ENCODE measurements at places on chromosomes 2 and 18. TPM values are rescaled to one million over a fixed set of nuclear protein-coding genes. Genes with fewer than 3 reads are reported as not detected.

Gene SLC39A6
- 16.3 TPM for total RNA-seq

DNA sequence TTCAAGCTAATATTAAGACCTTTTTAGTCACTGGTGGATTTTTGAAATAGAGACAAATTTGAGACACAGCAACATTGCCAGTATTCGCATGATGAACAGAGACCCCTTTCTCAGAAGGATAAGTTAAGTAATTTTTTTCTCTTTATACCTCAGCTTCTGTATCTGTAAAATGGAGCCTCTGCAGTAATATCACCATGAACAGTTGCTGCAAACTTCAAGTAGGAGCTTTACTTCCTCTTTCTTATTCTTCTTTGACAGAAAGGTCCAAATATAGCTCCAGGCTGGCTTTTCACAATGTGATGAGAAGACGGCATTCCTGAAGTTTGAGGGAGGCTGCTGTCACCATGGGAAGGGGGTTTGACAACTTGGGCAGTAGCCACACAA is 158.7 kb downstream of the TDRD15 start:
- no peak for DNase-seq

DNA sequence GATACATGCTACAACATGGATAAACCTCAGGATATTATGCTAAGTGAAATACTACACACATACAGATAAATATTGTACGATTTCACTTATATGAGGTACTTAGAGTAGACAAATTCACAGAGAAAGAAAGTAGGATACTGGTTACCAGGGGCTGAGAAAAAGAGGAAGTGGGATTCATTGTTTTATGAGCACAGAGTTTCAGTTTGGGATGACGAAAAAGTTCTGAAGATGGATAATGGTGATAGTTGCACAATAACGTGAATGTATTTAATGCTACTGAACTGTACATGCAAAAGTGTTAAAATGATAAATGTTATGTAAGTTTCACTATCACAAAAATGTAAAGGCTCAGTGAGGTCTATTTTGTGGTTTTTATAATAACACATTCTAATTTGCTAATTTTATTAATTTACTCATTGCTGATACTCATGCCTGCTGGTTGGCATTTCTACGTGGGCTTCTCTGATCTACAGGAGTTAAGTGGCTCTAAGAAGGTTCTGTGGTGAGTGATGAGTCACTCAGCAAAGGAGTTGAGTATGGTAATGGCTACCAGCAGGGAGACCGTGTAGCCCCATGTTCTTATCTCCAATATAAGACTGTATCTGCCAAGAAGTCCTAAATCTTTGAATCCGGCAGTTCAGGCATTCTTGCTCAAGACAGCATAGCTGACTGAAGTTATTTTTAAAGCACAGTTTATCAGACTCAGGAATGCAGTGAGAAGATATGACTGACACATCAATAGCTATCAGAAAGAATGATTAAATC is 41.1 kb downstream of the UPP2 start:
- DNase-seq, result no peak

Gene MERTK
- 0.13 TPM for total RNA-seq

DNA sequence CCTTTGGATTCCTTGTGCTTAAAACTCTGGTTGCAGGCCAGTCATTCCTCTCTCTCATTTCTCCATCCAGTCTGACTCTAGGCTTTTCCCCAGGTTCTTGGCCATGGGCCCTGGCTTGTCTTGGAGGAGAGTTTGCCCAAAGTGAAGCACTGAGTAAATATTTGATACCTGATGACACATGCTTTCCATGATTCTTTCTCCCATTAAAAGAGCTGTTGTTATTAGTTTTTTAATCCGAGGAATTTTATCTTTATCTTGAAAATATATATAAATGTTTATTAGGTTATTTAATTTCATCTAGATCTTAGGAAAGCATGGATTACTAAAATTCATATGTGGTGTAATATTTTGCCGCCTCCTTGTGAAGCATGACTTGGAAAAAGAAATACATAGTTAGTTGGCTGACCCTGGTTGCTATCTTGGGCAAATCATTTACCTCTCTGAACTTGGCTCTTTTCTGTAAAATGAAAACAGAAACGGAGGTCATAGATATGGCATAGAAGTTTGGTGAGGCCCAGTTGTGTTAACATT is 650.1 kb downstream of the SLC4A3 start:
- DNase-seq, result no peak

DNA sequence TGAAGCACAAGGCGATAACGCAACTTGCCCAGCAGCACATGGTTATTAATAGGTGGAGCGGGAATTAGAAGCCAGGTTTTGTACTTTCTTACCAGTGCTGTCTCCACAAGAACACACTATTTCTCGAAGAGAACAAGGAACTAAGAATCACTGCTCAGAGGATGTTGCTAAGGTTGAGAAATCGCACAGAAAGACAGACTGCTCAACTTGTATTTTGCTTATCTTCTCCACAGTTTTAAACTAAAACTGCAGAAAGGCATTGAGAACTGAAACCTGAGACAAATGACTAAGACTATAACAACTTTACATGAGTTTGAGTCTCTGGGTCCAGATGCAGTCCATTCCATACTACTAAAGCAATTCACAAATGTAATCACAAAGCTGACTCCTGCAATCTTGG is 6.2 kb downstream of the PRKD3 start:
- no peak for DNase-seq

DNA sequence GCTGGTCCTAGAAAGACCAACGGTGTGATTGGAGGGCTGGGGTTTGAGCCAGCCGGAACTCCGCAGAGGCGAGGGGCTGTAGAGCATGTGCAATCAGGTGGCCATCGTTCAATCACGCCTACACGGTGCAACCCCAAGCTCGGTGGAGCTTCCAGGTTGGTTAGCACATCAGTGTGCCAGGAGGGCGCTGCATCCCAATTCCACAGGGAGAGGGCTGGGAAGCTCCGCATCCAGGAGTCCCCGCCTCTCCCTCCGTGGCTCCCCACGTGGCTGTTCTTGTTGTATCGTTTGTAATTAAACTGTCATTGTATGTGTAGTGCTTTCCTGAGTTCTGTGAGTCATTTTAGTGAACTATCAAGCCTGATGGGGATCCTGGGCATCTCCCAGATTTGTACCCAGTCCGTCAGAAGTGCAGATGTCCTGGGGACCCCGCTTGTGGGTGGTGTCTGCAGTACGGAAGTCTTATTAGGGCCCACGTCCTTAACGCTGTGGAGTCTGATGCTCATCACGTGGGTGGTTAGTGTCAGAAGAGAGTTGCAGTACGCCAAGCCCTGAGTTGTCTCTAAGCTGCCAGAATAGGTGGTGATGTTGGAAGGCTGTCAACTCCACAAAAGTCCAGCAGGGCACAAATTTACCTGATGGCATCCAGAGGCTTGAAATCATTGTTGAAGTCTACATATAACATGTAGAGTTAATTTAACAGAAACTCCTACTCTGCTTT is 20.6 kb upstream of the AMMECR1L start:
- DNase-seq, result no peak

GRCh38 chr2:216618785-216619184 is 14.4 kb upstream of the IGFBP2 start:
- no peak for DNase-seq

DNA sequence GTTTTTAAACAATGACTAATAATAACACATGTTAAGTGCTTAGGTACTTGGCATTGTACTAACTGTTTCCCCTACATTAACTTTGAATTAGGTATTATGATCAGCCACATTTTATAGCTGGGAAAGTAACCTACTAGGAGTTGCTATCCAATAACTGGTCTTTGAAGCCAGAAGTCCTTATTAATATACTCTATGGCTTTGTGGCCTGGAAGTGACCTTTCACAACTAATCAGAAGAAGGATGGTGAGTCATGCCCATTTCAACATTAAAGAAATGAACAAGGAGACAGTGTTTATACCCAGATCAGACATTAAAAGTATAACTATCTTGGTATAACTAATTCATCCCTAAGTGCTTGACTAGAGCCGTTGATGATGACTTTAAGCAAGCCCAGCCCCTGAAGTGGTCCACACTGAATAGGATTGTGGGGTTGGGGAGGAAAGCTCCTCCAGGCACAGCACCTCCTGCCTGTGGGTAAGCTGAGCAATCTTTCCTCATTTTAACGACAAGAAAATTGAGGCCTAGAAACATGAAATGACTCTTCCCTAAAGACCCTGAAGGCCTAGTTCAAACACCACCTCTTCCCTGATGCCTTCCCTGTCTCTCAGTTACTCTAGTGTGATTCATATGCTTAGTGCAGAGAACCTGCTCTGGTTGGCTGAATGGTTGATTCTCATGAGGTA is 71.6 kb upstream of the RFX8 start:
- no peak for DNase-seq

Gene SLC16A14
- not detected for total RNA-seq

GRCh38 chr18:6487968-6488367 is 73.3 kb upstream of the L3MBTL4 start:
- no peak for DNase-seq

Gene ARHGEF33
- total RNA-seq, result not detected

DNA sequence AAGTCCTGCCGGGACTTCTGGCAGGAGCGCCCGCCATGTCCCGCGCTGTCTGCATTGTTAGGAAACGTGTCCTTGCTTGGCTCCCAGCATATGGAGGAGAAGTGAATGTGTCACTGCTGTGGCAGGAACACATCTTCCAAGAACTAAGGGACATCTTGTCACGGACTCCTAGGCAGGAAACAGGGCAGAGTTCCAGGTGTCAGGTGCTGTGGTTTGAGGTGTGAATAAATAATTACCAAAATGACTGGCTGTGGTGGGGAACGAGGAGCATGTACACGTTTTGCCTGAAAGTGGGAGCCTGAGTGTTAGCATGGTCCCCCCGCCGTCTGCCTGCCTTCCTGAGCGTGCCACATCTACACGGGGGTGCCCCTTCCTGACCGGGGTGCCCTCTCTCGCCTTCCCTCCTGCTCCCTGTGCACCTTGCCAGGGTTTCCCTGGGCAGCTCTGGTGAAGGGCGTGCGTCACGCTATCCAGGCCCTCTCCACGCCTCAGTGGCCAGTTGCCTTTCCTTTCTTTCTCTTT is 237.5 kb downstream of the LDLRAD4 start:
- DNase-seq, result no peak

- no peak for DNase-seq
Measured at GRCh38 chr18:79302120-79302519, 93.6 kb upstream of the NFATC1 start.

DNA sequence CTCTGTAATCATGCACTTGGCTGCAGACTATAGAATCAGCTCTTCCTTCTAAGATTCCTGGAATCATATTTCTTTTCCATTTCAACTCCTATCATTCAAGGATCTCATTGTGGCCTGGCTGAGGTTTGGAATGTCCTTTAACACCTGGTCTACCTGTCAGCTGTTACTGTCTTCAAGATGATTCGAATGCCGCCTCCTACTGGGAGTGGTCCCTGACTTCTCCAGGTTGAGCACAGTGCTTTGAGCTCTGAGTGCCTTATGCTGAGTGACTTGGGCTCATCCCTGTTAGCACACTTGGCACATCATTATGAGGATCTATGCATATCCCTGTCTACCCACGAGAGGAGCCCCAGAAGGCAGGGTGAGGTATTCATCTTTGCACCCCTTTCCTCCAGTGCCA is 87.6 kb downstream of the MARCHF4 start:
- DNase-seq, result no peak
